Fibroblast of pulmonary artery (primary cell): ENCODE measurements at places on chromosomes 5 and 9.

DNA sequence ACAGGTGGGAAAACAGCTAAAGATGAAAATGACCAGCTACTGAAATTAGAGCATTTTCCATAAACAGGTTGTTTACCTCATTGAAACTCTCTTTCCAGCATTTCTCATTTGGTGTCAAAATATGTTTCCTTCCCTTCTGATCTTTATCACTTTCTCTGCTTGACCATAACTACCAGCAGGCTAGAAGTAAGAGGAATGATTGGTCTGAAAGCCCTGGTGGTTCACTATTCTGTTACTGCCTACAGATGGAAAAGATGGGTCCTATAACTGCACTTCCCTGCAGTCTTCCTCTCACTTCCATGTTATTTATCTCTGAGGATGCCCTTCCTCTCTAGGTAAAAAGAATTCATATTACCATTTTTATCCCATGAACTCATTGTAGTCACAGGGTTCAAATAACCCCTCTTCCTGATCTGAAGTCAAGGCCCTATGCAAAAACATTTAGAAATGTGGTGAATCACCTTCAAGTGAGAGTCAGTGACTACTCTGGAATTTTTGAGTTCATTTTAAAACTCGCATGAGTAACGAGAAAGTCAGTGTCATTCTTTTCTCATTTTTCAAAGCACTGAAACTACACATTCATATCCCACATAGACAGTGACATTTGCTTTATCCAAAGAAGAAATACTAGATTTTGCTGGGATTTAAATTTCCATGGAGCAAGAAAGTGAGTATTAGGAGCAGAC, 51.7 kb downstream of the ZNF474 start:
- peak; percentile 80 for DNase-seq

GRCh38 chr9:113131689-113132151, 19.1 kb upstream of the SLC31A2 start:
- DNase-seq: peak; percentile 59

GRCh38 chr5:43679214-43679613, 76.2 kb downstream of the NNT start:
- DNase-seq: no peak

DNA sequence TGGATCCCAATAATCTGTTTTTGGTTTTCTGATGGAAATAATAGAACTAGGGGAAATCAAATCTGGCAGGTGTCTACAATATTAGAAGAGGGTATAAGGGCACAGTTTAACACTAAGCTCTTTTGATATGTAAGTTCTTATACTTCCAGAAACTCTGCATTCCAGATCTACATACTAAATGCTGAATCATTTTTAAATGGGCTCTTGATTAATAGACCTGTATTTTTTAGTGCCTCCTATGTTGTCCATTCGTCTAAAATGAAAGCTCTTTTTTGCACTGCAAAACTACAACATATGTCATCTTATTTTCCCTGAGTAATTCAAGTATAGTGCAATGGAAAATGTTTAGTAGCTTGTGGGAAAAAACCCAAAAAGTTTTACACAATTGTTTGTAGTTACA, 44.2 kb downstream of the NR6A1 start:
- DNase-seq: no peak

- no peak for DNase-seq
Measured at GRCh38 chr9:118003240-118003639, 299.0 kb downstream of the TLR4 start.

- DNase-seq: peak; percentile 90
Measured at GRCh38 chr9:37290940-37291485, 131.5 kb upstream of the GRHPR start.

GRCh38 chr5:93721071-93721470, 20.3 kb downstream of the POU5F2 start:
- no peak for DNase-seq

GRCh38 chr9:1404940-1405339, 354.8 kb downstream of the DMRT2 start:
- DNase-seq: no peak

GRCh38 chr9:78011049-78011448, 20.6 kb downstream of the GNAQ start:
- no peak for DNase-seq
